ENCODE measurements at places on chromosomes 4 and X.

- no peak overlapping the region for H3K27ac ChIP-seq
- no peaks in the 10 kb centered on the region for H3K27me3 ChIP-seq
- H3K4me1 ChIP-seq = no peaks in the 10 kb centered on the region
- no peak for DNase-seq
These were observed 369.4 kb upstream of the CNKSR2 start for GRCh38 chrX:21004835-21005234.

DNA sequence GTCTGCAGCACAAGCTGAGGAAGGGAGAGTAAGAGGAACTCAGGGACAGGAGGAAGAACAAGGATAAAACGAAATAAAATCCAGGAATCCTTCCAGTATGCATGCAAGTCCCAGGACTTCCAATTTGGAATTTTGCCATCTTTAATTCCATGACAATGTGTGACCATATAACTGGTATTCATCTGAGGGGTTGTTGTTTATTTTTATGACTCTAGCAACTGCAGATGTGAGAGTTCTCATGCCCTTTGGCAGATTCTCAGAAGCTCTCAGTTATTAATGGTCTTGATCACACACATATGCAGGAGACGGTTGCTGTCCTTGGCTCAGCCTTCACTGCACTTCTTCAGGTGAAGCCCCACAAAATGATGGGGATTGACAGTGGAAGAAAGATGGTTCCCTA lies 148.2 kb downstream of the SMIM20 start:
- no peak for DNase-seq
- no peaks in the 10 kb centered on the region for H3K27me3 ChIP-seq
- H3K4me3 ChIP-seq = no peak overlapping the region

GRCh38 chr4:77615153-77615552 lies 9.5 kb downstream of the CXCL13 start:
- H3K27ac ChIP-seq = no peak overlapping the region
- no peaks in the 10 kb centered on the region for H3K4me1 ChIP-seq
- no peak for DNase-seq

DNA sequence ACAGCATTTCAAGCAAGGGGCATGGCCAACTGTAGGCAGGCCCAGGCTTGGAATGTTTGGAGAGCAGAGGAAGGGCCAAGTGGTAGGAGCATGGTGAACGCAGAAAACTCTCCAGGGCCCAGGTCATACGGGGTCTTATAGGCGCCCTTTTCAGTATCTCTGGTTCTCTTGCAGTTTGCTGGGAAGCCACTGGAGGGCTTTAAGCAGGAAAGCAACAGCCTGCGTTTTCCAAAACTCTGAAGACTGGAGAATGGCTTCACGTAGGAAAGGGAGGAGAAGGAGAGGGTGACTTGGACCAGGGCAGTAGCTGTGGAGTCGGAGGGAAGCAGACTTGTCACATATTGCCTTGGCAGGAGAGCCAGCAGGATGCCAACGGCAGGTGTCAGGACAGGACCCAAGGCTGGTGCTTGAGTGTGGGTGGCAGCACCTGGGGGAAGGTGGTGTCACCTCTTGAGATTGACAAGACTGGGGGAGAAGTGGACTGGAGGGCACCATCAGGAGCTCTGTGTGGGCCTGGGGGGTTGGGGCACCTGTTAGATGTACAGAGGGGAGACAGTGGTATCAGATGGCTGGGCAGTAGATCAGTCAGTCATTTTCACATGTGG lies 21.9 kb downstream of the TKTL1 start:
- no peak overlapping the region for H3K4me3 ChIP-seq
- no peaks in the 10 kb centered on the region for H3K4me1 ChIP-seq
- no peak for DNase-seq
- H3K27me3 ChIP-seq = no peaks in the 10 kb centered on the region
- no peaks in the 10 kb centered on the region for H3K36me3 ChIP-seq
- H3K27ac ChIP-seq = no peak overlapping the region

GRCh38 chr4:173530326-173531085 lies 477 bp upstream of the HAND2 start:
- no peaks in the 10 kb centered on the region for H3K36me3 ChIP-seq
- no peaks in the 10 kb centered on the region for H3K4me1 ChIP-seq
- no peaks in the 10 kb centered on the region for H3K27me3 ChIP-seq
- DNase-seq = no peak

GRCh38 chr4:93147524-93148212 lies 680.9 kb upstream of the ATOH1 start:
- H3K4me3 ChIP-seq = no peak overlapping the region
- H3K27me3 ChIP-seq = no peaks in the 10 kb centered on the region
- no peak overlapping the region for H3K27ac ChIP-seq
- no peaks in the 10 kb centered on the region for H3K36me3 ChIP-seq
- H3K4me1 ChIP-seq = no peaks in the 10 kb centered on the region
- no peak for DNase-seq

DNA sequence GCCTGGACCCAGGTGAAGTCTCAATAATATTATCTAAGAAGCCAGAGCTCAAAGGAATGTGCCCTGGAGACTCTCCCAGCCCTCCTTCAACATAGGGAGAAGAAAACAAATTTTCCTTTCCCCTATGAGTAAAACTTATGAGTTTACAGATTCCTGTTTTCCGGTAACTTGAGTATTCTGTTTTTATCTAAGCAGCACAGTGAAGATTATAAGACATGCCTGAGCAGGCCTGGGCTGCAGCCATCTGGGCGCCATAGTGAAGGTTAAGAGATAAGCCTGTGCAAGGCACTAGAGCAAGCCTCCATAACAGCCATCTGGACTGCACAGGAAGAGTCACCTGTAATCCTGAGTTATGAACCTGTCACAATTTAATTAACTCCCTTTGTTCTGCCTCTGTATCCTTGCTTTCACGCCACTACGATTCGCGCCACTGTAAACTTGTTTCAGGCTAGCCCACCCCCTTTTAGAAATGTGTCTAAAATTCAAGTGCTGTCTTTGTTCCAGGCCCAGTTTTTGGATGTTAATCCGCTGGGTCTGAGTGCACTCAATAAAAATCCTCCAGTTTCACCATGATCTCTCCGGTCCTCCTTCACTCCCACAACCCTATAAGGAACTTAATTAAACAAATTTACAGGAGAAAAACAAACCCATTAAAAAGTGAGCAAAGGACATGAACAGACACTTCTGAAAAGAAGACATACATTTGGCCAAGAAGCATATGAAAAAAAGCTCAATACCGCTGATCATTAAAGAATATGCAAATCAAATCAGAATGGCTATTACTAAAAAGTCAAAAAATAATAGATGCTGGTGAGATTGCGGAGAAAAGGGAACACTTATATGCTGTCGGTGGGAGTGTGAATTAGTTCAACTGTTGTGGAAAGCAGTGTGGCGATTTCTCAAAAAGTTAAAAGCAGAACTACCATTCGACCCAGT lies 189.5 kb downstream of the APBB2 start:
- no peak overlapping the region for H3K27ac ChIP-seq
- H3K4me1 ChIP-seq = no peaks in the 10 kb centered on the region
- no peak overlapping the region for H3K4me3 ChIP-seq
- no peaks in the 10 kb centered on the region for H3K27me3 ChIP-seq
- no peaks in the 10 kb centered on the region for H3K36me3 ChIP-seq

DNA sequence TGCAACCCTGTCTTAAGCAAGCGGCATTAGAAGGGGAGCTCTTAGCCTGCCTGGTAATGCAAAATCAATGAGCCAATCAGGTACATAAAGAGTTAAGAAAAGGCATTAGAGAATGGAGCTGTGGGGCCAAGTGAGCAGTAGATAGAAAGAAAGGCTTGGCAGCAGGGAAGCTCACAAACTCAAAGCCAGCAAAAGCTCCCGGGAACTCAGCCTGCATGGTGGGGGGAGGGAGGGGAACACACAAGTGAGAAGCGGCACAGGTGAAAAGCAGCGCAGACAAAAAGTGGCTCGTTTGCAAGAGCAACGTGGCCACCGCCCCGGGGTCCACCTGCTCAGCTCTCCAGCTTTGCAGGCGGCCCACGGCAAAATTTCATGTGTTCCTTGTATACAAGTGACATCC lies 818.5 kb downstream of the FAM133A start:
- no peaks in the 10 kb centered on the region for H3K4me1 ChIP-seq
- no peak overlapping the region for H3K4me3 ChIP-seq
- DNase-seq = no peak
- H3K36me3 ChIP-seq = no peaks in the 10 kb centered on the region
- H3K27me3 ChIP-seq = no peaks in the 10 kb centered on the region
